ENCODE measurements at places on chromosomes 2 and 18.
A peak's percentile ranks its signal among the peaks of the same experiment; 100 is the strongest.

DNA sequence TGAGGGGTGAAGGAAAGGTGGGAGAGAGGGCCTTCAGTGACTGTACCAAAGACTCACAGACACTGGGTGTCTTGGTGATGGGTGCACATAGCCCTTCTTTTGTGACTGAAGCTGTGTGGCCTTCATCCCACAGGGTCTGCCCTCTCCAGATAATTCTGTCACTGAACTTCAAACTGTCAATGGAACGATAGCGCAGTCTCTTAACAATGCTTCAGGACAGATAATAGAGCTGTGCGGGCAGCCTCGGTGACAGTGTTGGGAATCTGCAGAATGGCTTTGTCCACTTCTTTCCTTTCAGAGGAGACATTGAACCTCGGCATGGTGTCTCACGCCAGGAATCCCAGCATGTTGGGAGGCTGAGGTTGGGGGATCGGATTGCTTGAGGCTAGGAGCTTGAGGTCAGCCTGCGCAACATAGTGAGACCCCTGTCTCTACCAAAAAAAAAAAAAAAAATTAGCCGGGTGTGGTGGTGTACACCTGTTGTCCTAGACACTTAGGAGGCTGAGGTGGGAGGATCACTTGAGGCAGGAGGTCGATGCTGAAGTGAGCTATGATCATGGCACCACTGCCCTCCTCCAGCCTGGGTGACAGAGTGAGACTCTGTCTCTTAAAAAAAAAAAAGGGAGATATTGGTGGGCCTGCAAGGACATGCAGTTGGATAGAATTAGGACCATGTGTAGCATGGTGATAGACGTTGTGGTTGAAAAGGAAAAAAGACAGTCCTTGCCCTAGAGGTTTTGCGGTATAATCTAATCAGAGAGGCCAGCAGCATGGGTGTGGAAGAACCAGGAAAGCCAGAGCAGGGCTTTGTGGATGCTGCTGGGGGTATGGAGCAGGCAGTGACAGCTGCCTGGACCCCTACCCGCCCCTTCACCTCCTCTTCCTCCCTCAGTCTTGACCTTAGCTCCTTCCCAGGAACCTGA is 91.4 kb downstream of the LDLRAD4 start:
- no peak for DNase-seq

- no peak for DNase-seq
Measured at GRCh38 chr2:74327199-74327598, 16.0 kb downstream of the SLC4A5 start.

- no peak for DNase-seq
Measured at GRCh38 chr2:212088353-212088752, 450.2 kb downstream of the ERBB4 start.

- DNase-seq: no peak
Measured at GRCh38 chr18:40367576-40367975, 1587.5 kb upstream of the PIK3C3 start.

- no peak for DNase-seq
Measured at GRCh38 chr2:172896661-172897081, 161.0 kb downstream of the RAPGEF4 start.

- no peak for DNase-seq
Measured at GRCh38 chr2:55061523-55062344, 11.5 kb upstream of the RTN4 start.

- DNase-seq: no peak
Measured at GRCh38 chr2:10214179-10214578, 88.5 kb upstream of the HPCAL1 start.

DNA sequence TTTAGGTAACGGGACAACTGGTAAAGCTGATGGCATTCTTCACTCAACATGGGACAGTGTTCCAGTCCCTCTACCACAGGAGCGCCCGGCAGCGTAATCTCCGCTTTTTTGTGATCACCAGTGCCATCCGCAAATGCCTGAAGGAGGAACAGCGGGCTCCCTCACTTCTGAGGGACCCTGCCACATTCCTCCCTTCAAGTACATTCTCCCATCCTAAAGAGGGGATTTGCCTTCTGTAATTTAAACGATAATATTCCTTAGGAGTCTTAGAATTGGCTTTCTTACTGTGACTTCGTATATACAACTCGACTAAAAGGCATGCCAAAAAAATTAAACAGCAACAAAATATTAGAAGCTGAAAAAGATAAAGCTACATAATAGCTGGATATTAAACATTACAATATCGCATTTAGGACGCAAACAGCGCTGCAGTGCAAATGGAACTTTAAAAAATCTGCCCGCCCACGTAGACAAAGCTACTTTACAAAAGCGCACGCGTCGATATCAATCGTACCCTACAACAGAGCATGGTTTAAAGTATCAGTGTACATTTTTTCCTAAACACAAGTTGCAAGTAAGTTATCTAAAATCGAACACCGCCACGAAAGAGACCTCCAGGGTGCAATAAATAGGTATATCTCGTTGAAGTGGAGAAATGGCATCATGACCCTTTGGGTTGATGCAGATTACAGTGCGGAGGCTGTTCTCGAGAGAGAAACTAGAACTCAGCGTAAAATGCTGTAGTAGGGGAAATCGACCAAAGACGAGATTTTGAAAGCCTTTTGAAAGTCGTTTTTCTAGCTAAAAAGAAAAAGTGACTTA is 2.3 kb upstream of the VSNL1 start:
- no peak for DNase-seq

DNA sequence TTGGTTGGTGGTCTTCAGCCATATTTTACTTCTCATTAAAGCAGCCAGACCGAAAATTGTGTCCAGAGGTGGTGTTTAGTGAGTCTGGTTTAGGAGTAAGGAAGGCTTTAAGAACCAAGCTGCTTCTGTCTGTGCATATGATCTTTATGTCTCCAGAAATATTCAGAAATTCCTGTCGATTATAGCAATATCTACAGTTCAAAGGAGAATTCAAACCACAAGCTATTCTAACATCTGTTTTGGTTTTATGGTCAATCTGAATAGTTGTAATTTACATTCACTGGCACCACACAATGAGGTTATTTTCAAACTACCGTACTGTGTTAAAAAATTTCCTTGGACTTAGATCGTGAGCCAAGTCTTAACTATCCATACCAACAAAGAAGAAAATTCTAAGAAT is 11.3 kb downstream of the UPP2 start:
- no peak for DNase-seq

DNA sequence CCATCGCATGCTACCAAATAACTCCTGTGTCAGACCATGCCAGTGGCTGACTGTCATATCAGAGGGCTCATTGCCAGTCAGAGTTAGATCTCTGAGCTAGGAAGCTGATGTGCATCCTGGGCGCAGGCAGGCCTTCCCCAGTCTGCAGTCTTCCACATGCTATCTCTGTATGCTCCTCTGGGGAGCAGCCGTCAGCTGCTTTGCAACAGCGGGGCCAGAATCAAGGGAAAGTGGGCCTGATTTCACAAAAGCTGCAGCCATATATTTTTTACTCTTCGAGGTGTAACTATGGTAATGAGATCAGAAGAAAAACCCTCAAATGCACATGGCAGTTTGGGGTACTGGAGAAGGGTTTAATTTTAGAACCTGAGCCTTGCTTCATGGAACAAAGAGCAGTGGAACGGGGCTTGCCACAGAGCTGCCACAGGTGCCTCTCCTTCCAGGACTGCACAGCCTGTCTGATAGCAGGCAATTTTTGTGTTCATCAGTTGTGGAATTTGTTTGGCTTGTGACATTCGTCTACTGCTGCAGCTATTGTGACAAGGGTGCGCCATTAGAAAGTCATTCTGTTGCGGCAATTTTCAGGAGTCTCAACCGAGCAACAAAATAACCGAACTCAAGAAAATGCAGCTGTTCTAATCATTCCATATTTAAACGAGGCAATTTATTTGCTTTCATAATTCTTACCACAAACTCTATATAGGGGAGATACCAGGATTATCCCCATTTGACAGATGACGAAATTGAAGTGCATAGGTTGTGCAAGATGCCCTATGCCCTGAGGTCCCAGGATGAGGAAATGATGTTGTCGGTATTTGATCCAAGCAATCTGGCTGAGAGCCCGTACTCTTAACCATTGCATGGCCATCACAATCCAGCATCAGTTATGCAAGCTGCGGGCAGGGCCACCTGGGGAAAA is 109.6 kb upstream of the CYRIA start:
- DNase-seq: no peak

GRCh38 chr2:1973636-1974035 is 229.3 kb upstream of the PXDN start:
- DNase-seq: no peak

- DNase-seq: no peak
Measured at GRCh38 chr2:167869200-167869599, 378.2 kb downstream of the STK39 start.

- DNase-seq: no peak
Measured at GRCh38 chr18:72544092-72544886, at the start of gene CBLN2. Gene CBLN2, minus strand, starts transcription at chr18:72544342. Its CDS starts 2,182 bp downstream, at chr18:72542160.

DNA sequence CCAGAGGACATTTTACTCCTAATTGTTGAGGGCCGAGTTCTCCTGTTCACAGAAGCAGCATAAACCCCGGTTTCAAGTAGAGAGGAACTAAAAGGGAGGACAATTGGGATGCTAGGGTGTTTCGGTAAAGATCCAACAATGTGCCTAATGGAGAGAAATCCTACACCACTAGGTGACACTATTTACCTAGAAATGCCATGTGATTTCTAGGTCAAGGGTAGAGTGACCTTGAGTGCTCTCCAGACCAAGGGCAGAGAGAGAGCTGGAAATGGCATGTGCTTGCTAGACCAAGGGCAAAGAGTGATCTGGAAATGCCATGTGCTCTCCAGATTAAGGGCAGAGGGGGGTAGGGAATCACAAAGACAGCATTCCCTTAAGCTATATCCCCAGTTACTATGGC is 472.0 kb downstream of the DCDC2C start:
- no peak for DNase-seq

- no peak for DNase-seq
Measured at GRCh38 chr2:51795248-51795888, 763.4 kb upstream of the NRXN1 start.

- peak; percentile 31 for DNase-seq
Measured at GRCh38 chr2:168466834-168467565, 10.9 kb downstream of the CERS6 start.

- no peak for DNase-seq
Measured at GRCh38 chr18:70523035-70523791, 234.4 kb downstream of the SOCS6 start.

DNA sequence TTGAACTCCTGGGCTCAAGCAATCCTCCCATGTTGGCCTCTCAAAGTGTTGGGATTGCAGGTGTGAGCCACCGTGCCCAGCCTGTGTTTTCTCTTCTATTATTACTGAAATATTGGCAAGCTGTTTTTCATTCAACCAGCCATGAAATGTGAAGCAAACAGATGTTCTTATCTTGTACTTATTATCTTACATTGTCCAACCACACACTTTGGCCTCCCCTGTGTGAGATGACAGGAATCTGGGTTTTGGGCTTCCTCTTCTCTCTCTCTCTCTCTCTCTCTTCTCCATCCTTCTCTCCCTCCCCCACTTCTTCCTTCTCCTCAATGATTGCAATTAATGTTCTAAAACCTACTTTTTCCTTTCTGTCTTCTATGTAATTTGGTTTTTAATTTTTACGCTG is 33.1 kb downstream of the RAMP1 start:
- DNase-seq: no peak

DNA sequence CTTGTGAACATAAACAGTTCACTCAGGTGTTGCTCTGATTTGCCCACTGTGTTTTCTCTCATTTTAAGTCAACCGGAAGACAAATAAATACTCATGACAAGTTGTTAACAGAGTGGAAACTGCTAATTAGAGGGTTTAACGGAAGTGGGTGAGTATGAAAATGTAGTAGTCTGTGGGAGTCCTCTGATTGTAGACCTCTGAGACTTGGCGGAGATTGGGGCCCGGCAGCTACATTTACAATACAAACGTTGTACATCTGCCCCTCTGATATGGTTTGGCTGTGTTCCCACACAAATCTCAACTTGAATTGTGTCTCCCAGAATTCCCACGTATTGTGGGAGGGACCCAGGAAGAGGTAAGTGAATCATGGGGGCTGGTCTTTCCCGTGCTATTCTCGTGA is 107.3 kb upstream of the FAM98A start:
- no peak for DNase-seq

DNA sequence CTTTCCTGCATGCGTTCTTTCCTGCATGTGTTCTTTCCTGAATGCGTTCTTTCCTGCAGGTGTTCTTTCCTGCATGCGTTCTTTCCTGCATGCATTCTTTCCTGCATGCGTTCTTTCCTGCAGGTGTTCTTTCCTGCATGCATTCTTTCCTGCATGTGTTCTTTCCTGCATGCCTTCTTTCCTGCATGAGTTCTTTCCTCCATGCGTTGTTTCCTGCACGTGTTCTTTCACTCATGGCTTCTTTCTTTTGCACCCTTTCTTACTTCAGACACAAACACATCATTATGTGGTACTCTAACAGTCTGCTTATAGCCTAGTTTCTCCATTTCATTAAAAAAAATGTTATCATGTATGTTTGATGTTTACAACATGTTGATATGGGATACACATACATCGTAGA is 261.6 kb upstream of the PXDN start:
- DNase-seq: no peak

GRCh38 chr2:73252238-73253027 is 18.3 kb downstream of the CCT7 start:
- DNase-seq: no peak

DNA sequence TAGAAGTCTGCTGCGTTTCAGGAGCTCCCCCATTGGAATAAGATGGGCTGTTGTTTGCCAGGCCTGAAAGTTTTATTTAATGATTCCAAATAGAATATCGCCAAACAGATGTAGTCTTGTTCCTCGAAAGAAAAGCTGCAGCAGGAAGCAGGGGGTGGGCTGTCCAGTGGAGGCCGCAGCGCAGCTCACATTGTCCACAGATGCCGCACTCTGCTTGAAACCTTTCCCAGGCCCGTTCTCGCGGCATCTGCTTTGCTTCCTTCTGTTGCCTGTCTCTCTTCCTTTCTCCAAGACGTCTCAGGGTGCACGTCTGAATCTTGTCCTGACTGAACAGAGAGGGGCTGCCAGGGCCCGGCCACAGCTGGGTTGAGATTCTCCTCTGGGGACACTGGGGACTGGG is 12.4 kb upstream of the IGFBP2 start:
- no peak for DNase-seq

DNA sequence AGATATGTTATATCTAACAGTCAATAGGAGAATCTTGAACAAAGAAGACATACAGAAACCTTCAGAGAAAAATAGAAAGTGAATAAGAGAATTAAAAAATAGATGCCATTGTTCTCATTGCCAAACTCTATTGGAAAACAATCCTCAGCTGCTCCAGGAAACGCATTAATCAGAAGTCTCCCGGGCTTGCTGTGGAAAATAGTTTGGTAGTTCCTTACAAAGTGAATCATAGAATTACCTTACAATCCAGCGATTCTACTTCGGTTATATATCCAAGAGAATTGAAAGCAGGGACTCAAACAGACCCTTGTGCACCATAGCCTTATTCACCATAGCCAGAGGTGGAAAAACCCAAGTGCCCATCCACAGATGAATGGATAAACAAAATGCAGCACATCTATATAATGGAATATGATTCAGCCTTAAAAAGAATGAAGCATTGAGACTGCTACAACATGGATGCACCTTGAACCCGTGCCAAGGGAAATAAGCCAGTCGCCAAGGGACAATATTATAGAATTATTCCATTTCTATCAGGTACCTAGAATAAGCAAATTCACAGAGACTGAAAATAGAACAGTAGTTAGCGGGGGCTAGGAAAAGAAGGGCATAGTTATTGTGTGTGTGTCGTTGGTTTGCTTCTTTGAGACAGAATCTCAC is 21.9 kb upstream of the CHRNA1 start:
- no peak for DNase-seq

- no peak for DNase-seq
Measured at GRCh38 chr18:9736286-9736835, 28.3 kb downstream of the RAB31 start.
